NCI-H774 (cell line): ENCODE measurements at places on chromosomes 2 and 18.

DNA sequence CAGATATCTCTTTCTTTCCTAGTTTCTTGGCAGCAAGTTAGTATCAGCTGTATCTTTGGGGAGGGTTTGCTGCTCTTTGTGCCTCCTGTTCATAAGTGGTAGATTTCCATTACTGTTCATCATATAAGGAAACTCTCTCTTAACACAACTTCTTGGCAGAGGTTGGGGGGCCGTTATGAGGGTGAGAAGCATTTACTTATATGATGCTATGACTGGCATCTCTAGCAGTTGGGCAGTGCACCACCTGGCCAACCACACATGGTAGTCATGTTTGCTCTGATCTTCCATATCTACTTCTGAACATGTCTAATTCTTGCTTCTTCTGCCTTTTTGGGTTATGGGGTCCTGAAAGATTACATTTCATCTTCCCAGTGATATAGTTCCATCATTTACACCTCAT lies 282.2 kb downstream of the CYRIA start:
- no peak for DNase-seq

GRCh38 chr2:25088817-25089516 lies 47.1 kb downstream of the EFR3B start:
- no peak for DNase-seq

DNA sequence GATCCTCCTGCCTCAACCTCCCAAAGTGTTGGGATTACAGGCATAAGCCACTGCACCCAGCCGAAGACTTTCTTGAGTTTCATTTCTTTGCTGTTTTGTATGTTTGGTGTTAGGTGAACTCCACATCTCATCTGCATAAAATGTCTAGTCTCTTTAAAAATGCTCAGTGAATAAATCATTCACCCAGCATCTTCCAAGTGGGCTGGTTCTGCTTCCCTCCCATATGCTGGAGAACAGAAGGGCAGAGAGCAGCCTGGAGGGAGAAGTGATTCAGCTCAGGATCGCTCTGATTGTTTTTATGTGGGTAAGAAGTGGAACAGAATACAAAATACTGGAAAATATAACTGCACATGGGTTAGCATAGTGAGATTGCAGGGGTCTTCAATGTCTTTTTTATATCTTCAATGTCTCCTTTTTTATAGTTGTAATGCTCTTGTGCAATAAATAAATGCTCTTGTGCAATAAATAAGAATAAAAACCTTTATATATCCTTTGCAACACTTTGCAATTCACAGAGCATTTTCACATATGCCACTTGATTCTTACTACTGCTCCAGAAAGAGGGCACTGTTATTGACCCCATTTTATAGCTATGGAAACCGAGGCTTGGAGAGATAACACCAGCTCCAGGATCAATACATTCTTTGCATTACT lies 253.0 kb upstream of the NCKAP5 start:
- no peak for DNase-seq

DNA sequence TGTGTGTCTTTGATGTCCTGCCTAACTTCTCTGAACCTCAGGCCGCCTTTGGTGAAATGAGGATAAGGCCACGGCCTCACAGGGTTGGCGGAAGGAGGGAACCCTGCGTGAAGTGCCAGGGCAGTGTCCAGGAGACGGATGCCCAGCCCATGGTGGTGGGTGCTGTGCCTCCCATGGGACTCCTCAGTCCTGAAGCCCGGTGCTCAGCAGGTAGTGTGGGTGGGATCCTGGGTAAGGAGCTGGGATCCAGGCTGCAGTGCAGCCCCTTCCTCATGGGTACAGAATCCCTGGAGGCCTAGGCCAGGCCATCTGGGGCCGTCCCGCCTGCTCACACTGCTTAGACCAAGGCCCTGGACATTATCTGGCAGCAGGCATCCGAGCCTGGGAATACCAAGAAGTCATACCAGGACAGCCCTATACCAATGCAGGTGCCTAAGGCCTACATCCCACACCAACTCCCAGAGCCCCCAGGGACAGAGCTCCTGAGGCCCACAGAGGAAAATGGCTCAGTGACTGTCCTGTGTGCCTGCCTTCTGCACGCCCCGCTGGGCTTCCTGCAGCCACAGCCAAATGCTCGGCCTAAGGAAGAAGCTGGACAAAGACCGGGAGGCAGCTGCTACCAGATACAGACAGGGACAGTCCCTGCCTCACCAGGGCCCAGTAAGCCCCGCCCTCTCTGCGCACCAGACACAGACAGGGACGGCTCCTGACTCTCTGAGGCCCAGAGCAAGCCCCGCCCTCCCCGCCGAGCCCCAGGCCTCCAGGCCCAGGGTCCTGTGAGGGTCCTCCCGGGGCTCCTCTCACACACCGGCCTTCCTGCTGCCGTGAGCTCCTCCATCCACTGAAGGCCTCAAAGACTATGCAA lies 78.0 kb downstream of the NDUFA10 start:
- no peak for DNase-seq

DNA sequence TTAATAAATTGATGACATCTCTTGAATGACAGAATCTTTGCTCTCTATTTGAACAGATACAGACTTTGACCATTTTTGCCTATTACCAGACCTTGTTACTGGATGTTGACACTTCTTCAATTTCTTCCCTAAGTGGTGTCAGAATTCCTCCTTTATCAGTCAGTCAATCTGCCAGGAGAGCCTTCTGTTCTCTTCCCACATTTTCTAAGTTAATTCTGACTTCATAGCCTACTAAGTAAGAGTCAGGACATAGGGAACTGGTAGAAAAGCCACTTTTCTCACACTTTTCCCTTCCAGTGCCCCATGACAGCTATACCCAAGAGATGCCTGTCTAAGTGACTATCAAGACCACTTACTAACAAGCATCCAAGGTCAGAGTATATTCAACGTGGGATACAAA lies 1187.5 kb upstream of the NXPH2 start:
- no peak for DNase-seq

DNA sequence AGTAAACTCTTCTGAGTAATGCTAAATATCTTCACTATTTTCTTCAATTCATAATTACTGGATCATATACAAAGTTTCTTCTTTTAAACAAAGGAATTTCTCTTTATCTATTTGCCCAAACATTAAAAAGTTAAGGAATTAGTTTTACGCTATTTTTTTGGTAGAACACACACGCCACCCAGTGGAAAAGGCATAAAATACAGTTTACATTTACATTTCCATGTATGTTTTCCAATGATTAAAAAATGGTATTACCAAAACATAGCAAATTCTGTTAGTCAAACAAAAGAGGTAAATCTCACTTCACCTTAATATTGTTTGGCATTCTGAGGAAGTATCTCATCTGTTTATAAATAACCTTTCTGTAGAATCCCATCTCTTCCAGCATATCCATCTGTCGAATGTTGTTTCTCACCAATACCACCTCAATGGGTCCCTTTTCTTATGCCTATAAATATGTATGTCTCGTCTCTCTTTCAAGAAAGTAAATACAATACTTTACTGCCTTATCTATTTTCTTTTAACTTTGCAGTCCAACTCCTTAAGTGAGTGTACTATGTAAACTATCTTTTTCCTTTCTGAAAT lies 7.2 kb downstream of the BOLL start:
- peak; percentile 8 for DNase-seq

- no peak for DNase-seq
Measured at GRCh38 chr18:58983260-58984155, 118.8 kb downstream of the ZNF532 start.

DNA sequence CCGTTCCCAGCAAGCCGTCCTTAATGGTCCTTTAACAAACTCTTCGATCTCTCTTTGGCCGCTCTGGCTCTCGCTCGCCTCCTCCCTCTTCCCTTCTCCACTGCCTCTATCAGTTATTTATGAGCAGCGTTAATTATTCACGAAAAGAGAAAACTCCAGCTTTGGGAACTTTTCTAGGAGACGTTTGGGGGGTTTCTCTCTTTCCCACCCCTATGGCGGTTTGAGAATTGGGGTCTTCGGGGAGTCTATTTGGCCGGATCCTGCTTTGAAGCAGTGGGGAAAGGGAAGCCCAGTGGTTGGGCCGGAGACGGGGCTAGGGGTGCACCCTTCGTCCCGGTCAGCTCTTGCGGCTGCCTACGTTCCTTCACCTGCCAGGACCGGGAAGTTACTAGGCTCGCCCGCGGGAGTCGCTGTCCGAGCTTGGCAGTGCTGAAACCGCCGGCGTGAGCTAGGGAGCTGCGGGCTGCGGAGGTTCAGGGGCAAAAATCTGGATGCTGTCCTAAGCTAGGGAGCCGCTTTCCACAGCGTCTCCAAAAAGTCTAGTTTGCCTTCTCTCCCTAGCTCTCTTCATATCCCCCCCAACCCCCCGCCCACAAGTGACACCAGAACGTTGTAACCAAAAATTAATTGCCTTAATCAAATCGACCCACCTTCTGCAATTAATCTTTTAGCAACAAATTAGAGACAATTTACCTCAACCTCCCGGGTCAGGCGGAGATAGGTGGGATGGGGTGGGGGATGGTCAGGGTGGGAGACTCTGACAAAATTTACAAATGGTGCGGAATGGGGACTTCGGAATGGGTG lies 8.9 kb upstream of the SKOR2 start:
- DNase-seq, result no peak

DNA sequence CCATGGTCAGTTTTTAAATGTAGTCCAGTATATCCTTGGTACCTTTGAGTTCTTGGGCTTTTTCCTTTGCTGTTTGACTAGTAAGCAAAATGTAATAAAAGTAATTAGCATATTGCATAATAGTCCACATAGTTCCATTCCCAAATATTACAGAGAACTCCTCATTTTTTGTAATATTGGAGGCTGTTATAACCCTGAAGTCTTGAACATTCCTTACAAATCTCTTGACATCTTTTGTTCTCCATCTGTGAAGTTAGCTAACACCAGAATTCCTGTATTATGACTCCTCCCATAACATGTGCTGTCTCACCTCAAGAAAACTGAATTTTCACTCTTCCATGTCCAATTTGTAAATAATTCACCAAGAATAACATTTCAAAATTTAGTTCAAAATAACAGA lies 17.1 kb downstream of the CREB1 start:
- no peak for DNase-seq

DNA sequence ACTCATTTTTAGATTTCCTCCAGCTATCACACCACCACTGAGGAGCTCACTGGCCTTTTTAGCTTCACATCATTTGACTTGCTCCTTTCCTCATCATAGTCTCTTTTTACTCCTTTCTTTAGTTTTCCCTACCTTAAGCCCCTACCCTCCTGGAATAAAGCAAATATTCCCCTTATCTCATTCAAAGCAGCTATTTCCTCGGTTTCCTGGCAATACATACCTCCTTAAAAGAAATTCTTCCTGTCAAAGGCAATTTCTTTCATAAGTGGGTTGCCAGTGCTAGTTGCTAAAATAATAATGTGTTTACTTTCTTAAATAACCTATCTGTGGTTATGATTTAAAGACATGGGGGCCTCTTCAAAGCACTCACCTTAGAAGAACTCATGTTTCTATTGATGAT lies 359.3 kb downstream of the GALNT13 start:
- no peak for DNase-seq
